Hematopoietic multipotent progenitor cell treated with erythropoietin and hydrocortisone succinate and interleukin-3 and kit ligand, for 17 days (in vitro differentiated cells): ENCODE measurements at places on chromosomes 5 and 9.

DNA sequence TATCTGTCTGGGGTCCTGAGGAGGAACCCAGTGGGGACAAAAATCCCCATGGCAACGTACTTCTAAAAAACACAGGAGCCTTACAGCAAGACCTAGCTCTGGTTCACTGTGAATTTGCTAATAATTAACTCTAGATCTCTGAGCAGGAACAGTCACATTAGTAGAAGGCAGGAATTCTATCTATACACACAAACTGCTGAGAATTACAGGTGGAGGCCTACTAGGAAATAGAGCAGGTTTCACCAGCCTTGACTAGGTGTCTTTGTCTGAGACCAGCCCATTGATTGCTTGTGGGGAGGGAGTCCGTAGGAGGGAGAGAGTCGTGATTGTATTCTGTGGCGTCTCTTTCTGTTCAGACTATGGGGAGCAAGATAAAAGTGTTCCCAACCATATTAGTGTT is 44.8 kb downstream of the PRLR start:
- DNase-seq = no peak

GRCh38 chr9:92954049-92954861 is 6.9 kb downstream of the FGD3 start:
- no peak for DNase-seq

DNA sequence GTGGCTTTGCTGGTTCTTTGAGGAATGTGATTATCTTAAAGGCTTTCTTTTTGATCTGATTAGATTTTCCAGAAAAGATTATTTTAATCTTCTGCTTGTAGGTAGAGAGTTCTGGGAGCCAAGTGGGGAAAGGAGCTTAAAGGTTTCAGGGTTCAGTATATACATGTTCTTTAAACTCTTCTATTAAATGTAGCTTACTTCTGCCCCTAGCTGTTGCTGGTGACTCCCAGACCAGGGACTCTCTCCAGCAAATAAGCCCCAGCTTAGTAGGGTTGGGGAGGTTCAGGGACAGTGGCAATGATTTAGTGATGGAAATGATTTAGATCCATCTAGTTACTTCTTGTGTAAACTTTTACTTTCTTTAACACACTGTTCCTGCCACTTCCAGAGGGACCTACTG is 72.2 kb downstream of the SLC12A2 start:
- no peak for DNase-seq

GRCh38 chr5:97167435-97167834 is 15.6 kb downstream of the RIOK2 start:
- DNase-seq = no peak

- DNase-seq = no peak
These were observed 21.2 kb downstream of the TRIM14 start for GRCh38 chr9:98097836-98098235.

DNA sequence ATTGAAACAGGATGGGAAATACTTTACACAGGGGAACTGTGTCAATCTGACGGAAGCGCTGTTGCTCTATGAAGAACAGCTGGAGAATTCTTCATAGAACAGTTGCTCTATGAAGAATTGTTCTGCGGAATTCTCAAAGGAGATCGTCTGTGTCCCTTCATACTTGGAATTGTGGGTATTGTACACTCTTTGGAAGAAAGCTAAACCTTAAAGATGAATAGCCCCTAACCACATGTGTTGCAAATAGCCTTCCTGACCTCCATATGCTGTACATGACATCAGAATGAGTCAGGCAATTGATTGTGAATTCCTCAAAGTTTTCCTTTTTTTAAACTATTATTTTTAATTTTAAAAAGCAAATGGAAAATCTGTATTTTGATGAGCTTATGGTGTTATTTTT is 15.6 kb downstream of the NIM1K start:
- DNase-seq = no peak

DNA sequence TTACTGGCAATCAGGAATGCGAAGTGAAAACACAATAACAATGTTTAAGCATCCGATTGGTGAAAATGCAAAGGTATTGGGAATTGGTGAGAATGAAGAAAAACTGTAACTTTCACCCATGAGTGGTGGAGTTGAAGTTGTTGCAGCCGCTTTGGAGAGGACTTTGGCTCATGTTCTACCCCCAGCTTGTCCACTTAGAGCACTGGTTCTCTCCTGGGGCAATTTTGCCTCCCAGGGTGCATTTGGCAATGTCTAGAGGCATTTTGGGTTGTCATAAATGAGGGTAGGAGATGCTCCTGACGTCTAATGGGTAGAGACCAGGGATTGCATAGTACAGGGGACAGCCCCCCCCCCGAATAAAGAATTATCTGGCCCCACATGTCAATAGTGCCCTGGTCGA is 46.2 kb downstream of the ANKRD33B start:
- DNase-seq = no peak

DNA sequence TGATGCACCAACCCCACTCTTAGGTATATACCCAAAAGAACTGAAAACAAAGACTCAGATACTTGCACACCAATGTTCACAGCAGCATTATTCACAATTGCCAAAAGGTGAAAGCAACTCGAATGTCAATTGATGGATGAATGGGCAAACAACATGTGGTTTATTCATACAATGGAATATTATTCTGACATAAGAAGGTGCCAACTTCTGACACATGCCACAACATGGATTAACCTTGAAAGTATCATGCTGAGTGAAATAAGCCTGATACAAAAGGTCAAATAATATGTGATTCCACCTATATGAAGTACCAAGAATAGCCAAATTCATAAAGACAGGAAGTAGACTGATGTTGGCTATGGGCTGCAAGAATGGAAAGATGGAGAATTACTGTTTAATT is 35.0 kb downstream of the CTNND2 start:
- DNase-seq = no peak

DNA sequence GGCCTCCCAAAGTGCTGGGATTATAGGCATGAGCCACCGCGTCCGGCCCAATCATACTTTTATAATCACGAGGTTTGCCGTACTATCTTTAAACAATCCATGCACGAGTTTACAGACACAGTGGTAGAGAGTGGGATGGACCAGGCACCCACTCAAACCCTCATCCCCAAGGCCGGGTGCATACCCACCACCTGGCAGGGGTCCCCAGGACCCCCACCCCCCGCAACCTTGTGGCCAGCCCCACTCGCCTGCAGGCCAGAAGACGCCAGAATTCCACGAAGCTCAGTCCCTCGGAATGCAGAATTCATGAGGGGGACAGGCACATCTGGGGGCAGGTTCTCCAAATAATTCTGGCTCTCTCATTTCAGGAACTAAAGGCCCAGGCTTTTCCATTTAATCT is 17.1 kb downstream of the NACC2 start:
- DNase-seq = no peak

DNA sequence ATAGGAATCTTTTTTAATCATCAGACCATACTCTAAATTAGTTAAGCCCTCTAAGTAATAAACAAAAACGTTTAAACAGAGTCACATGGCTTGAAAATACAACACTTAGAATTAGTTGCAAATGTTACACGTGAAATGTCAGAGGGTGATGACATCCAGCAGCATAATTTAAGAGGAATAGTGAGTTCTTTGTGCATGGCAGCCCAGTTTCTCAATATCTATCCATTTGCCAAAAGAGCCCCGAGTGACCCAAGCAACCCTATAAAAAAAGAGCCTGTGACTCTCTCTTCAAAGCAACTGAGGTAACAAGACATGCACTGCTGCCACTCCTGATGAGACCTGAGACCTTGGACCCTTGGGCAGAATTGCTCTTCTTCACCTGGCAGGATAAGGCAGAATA is 96.9 kb upstream of the RASA1 start:
- no peak for DNase-seq

DNA sequence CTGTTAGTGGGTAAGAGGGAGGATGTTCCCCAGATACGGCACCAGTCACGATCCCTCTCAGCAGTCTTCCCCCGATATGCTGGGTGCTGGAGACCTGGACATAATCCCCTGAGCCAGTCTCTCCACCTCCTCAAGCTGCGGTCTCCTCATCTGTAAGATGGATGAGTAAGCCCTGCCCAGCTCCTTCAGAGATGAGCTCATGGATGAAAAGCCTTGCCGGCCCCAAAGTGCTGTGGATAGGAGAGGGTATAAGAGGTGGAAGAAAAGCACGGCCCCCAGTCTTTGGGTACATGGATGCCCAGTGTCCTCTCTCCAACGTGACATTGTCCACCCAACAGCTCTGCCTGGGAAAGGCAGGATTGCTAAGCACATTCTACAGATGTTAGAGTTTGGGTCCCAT is 4.5 kb downstream of the CAMK2A start:
- DNase-seq = no peak

DNA sequence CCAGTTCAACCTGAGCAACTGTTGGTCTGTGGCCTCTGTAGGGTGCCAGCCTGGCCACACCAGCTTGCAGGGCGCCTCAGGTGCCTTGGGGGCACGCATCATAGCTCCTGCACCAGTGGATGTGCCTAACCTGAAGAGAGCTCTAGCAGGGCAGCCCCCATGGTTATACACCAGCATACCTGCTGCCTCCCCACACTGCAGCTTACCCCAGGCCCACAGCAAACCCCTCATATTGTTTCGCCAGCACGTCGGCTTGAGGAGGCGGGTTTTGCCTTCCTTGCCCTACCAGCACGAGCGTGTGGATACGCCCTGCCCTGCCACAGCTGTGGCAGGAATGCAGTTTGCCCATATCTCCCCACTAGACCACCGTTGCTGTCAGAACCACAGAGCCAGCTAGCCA is 435.9 kb downstream of the SLCO4C1 start:
- DNase-seq = no peak

DNA sequence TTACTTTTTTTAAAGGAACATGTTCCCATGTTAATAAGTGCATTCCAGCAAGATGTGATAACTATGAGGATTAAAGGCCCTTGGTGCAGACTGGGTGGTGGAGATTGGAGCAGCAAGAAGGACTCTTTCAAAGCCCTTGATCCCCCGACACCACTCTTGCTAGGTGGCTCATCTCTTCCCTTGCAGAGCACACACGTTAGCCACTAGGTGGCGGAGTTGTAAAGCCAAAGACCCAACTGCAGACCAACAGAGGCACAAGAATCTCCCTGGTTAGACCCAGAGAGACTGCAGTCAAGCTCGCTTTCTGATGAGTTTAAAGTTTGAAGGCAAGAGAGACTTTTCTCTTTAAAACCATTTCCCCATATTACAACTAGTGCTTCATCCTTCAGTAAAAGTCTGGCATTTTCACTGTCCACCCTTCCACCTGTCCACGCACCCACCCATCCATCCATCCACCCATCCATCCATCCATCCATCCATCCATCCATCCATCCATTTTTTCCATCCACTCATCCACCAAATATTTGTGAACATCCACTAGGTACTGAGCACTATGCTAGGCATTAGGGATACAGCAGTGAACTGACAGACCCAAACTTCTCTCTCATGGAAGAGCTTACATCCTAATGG is 226.9 kb downstream of the MSX2 start:
- DNase-seq = peak; percentile 47

DNA sequence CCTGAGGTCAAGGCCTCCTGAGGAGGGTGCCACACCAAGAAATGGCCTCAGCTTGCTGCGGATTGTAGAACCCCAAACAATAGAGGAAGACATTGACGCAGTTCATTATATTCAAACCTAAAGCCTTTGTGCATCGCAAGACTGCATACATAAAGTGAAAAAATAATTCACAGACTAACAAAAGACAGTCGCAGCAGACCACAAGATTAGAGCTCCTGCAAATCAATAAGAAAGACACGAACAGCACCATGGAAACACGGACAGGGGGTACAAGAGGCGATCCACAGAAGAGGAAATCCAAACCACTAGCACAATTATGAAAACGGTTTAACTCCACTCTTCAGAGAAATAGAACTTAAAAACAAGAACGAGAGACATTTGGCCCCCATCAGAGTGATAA is 10.0 kb upstream of the TCOF1 start:
- no peak for DNase-seq

DNA sequence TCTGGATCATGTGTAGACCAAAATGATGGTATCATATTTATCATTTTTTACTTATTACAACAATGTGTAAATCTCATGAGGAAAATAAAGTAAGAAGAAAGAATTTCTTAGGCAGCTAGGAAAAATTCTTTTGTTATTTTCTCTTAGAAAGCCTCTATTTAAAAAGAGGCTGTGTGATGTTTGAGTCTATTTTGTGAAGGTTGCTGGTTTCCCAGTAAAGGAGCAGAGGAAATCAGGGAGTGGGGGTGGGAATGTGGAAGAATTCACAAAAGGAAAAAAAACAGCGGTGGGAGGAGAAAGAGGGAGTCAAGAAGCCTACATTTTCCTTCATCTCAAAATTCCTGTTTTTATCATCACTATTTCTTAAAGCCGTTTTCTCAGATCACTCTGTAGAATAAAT is 20.1 kb downstream of the PTCH1 start:
- DNase-seq = no peak

DNA sequence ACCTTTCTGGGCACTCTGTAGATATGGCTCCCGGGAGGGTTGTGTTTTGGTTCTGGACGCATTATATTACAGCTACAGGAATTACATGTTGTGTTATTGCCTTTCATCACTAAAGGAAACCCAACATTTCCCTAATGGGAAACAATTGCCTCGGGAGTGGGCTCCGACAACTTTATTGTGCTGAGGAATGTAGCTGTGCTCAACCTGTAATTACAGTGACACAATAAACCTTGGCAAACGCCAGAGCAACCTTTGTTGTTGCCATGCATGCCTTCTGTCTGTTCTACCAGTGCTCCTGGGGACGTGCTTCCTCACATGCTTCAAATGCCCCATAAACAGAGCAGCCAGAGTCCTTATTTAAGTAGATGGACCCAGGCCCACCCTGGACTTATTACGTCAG is 182.4 kb downstream of the DIRAS2 start:
- DNase-seq = no peak

DNA sequence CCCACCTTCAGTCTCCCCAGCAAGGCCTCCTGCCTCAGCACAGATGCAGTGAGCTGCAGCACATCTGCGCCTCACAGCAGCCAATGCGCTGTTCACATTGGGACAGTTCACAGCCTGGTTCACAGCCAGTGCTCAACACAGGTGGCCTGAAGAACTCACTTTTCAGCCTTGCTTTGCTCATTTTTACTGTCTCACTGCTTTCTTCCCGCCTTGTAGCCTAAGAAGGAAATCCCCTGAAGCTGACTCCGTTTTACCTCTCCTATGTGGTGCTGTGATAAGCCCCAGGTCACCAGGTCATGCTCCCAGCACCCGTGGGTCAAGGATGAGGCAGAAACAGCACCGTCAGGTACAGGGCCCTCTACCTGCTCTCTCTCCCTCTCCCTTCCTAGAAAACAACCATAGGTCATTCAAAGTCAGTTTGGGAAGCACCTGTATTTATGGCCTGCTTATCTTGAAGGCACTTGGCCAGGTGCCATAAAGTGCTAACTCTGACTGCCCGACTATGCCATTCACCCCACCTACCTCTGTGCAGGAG is 1.1 kb downstream of the GCNT4 start:
- no peak for DNase-seq

GRCh38 chr5:173479711-173480110 is 136.7 kb downstream of the BOD1 start:
- no peak for DNase-seq

GRCh38 chr5:143085319-143085917 is 315.2 kb downstream of the ARHGAP26 start:
- DNase-seq = no peak

GRCh38 chr9:37559125-37559524 is 17.1 kb downstream of the FBXO10 start:
- no peak for DNase-seq

GRCh38 chr5:171601266-171601881 is 181.9 kb downstream of the FGF18 start:
- DNase-seq = no peak
